Activated CD4-positive, alpha-beta memory T cell treated with anti-CD3 and anti-CD28 coated beads, Interleukin-2, amount 10 ng/mL, durations not matched to agents 7 days and 5 days (primary cell): ENCODE measurements at places on chromosomes 5 and 9. TPM values are rescaled to one million over a fixed set of nuclear protein-coding genes. Genes with fewer than 3 reads are reported as not detected.

- no peak for DNase-seq
Measured at GRCh38 chr5:93782978-93783377, 41.6 kb upstream of the POU5F2 start.

Gene PCDHB6
- not detected for total RNA-seq

Gene IRX2
- not detected for total RNA-seq

Gene HMMR
- total RNA-seq: 74.7 TPM

Gene PFN3
- not detected for total RNA-seq
